ENCODE measurements at places on chromosomes 5 and 9.

DNA sequence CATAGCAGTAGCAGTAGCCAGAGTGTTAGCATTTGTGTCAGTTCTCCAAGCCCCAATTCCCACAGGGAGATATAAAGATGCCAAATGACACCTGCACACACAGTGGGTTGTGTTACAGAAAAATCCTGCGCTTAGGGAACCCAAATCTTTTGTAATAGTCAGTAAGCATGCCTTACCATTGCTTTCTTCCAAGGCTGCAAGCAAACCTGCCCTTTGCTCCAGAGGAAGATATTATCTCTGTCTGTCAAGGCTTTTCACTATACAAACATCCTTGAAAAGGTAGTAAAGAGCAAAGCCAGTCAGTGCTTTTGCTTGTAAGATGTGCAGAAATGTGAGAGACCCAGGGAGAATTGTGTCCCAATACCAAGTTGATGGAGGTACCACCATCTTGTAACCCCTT, 2.9 kb downstream of the ANKDD1B start:
- DNase-seq: no peak

- DNase-seq: no peak
Measured at GRCh38 chr5:75282581-75282980, 45.9 kb upstream of the ANKRD31 start.

DNA sequence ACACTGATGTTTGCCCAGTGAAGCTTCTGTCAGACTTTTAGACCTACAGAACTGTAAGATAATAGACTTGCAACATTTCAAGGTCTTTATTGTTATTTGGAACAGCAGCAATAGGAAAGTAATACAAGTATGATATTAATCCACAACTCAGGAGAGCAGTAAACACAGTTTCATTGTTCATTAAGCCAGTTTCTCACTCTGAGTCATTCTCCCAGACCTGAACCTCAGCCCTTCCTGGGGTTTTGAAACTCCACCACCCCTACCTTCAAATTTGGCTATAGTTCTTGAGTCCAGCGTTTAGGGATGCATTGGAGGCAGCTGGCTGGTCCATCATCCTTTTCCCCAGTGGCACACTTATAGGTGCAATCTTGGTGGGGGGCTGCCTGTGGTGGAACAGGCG, 203.2 kb downstream of the RAB3C start:
- DNase-seq: no peak

- DNase-seq: peak; percentile 7
Measured at GRCh38 chr5:175735701-175736100, 77.8 kb downstream of the HRH2 start.

DNA sequence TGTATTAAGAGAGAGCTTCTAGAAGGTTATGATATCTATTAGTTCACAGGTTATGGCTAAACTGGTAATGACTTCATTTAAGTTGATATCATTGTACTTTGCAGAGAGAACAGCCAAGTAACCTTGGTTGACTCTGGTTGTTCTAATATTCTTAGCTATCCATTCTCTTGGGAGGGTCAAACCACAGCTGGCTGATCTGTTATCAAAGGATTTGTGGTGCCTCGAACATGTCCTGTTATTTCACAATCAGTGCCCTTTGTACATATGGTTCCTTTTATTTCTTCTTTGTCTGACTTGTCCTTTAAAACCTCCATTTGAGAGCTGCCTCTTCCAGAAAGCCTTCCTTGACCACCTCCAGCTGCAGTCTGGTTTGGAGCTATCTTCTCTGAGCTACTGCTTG, 61.7 kb downstream of the PDE8B start:
- DNase-seq: no peak

DNA sequence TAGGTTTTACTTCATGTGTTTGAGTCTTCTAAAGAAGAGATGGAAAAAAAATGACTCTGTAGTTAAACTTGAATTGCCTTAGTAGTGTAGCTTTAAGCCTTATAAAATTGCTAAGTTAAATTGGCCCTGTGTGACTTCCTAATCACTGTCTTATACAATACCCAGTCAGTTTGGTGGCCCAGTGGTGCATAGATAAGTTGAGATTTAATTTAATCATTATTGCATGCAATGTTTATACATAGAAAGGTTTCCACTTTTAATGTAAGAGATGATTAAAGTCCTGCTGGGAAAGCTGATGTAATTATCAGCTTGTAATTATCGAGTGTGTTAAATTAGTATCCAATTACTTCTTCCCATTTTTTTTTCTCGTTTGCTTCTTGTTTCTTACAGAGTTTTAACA, 187.1 kb downstream of the TRIO start:
- no peak for DNase-seq

GRCh38 chr9:19995619-19996018, 206.8 kb upstream of the SLC24A2 start:
- DNase-seq: no peak

GRCh38 chr9:20290257-20290656, 332.0 kb downstream of the MLLT3 start:
- DNase-seq: peak; percentile 4

GRCh38 chr9:75885652-75886051, 4.8 kb upstream of the PCSK5 start:
- DNase-seq: no peak

- no peak for DNase-seq
Measured at GRCh38 chr9:92385001-92385400, 19.4 kb downstream of the OGN start.

DNA sequence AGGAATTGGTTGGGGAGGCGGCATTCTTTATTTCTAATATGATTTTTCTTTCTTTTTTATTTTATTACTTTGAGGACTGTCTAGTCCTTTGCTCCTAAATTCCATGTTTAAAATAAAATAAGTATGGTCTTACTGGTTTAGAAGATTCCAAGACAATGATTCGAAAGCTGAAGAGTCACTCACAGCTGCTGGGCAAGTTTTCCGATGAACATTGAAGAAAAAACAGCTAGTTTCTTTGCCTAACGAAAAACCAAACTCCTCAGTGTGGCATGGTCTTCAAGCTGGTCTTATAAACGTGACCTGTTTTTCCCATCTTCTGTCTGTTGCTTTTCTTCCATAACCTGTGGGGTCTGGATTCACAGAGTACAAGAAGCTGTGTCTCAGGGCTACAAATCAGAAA, 25.1 kb downstream of the ZNF474 start:
- no peak for DNase-seq

- no peak for DNase-seq
Measured at GRCh38 chr5:174827558-174827957, 103.2 kb downstream of the MSX2 start.

GRCh38 chr9:91777292-91777830, 172.7 kb downstream of the ROR2 start:
- no peak for DNase-seq

DNA sequence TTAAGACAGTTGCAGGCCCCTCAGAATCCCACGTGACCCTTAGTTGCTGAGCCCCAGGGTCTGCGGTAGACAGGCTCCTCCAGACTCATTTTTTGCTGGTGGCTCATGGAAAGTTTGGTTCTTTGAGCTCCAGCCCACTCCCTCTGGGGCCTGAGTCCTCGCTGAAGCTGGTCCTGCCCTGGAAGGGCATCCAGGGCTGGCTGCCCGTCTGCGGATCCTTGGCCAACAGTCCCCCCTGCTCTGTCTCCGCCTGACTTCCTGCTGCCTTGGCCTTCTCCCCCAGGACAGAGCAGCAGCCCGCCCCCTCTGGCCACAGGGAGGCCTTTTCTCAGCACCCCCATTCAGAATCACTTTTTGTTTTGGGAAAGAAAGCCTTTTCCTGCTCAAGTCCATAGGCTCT, 24.4 kb downstream of the SLC6A7 start:
- no peak for DNase-seq

- DNase-seq: no peak
Measured at GRCh38 chr5:177336112-177336511, 15.4 kb downstream of the LMAN2 start.

DNA sequence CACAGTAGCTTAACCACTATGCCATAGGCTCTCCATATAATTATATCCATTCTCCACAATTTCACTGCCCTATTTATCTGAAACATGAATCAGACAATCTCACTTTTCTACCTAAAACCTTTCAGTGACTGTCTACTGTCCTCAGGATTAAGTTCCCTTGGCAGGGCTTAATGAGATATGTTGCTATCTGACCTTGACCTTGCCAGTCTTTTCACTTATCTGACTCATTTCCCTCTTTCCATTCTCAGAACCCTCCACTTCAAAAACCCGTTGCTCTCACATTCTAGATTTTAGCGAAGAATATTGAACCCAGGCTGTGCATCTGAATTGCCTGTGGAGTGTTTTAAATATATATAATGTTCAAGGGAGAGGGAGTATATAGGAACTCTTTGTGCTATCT, 452.1 kb upstream of the MPDZ start:
- DNase-seq: no peak

DNA sequence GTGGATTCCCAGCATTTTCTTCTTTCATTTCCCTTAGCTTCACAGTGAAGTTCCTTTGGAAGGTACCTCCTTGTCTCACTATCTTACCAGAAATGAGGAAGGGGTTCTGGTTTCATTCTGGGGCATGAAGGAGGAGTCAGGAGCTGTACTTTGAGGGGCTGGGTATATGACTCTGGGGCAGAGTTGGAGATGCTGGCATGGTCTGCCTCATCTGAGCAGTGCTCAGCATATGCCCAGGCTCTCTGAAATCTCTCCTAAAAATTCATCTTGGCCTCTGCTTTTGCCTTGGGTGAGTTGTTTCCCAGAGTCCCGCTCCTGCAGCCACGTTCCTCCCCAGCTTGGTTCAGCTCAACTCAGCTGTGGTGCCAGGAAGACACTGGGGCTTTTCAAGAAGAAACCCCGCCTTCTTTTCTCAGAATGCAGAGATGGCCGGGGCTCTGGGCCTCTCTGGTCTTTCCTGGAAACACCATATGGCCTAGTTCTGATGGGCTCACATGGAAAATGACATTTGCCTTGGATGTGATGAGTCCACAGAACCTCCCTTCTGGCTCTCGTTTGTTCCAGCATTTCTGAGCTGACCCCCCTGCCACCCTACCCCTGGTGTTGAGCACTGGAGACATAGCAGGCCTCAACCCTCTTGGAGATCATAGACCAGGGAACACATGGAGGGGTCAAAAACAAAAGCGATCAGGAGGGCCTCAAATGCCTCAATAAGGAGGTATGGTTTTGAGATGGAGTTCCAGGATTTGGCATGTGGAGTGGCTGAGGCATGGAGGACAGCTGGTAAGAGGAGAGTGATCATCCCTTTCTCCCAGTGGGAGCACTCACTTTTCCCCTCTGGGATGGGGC, 12.0 kb upstream of the TGFBR1 start:
- DNase-seq: no peak

DNA sequence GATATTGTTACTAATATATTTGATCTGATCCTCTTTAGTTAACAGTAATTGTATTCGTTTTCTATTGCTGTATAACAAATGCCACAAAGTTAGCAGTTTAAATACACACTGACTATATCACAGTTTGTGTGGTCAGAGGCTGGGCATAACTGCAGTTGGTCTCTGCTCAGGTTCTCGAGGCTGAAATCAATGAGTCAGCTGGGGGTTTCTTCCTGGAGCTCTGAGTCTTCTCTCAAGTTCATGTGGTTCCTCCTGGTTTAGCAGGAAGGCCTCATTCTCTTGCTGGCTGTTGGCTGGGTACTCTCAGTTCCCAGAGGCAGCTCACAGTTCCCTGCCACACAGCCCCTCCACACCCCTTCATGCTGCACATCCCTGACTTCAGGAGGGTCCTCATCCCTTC, 20.7 kb downstream of the COL23A1 start:
- DNase-seq: no peak

DNA sequence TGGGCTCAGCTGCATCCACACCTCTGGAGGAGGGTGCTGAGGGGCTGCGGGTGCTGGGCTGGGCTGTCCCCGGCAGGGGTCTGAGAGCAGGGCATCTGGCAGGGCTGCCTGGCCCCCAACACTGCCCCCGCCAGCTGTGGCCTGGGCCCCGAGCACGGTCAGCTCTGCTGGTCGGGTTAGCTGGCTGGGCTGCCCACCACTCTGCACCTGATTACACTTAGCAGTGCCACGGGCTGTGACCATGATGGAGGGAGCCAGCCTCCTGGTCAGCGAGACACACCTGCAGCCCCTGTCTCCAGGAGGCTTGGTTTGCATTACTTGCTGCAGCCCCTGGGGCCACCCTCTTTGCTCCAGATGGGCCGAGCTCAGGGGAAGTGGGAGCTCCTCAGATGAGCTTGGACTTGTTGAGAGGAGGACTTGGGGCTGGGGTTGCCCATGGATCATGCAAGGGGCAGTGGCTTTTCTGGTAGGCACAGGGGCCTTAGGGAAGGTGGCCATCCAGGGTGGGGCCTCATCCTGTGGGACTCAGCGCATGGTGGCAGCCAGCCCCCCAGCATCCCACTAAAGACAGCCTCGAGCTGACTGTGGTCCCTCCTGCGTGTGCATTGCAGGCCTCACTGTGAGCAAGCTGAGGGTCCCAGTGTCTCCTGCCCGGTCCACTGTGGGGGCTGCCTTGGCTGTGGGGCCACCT, 132.0 kb upstream of the FAM120A start:
- DNase-seq: no peak

GRCh38 chr9:134130503-134131375, 5.1 kb upstream of the WDR5 start:
- DNase-seq: no peak

GRCh38 chr9:17852108-17852507, 273.2 kb downstream of the SH3GL2 start:
- DNase-seq: no peak

GRCh38 chr9:128454991-128455390, 815 bp upstream of the ODF2 start:
- DNase-seq: no peak

DNA sequence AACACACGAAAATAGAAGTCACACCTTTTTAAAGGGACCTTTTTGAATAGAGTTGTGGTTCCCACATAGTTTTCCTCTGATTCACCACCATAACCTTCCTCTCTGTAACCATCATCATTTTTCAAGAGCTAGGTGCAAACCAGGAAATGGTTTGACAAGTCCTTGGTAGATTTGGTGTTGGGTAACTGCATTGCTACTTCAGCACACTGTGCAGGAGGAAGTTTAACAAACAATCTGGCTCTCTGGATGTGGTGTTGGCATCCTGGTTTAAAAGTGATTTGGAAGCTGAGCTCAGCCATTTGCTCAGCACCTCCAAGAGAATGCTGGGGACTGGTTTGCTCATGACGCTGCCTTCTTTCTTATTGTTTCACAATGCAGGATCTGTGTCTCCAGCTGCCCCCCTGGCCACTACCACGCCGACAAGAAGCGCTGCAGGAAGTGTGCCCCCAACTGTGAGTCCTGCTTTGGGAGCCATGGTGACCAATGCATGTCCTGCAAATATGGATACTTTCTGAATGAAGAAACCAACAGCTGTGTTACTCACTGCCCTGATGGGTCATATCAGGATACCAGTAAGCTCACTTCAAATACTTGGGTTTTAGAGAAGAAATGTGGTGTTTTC, 213.1 kb downstream of the RFK start:
- DNase-seq: no peak
